CD4-positive, alpha-beta T cell treated with Interleukin-4 for 4 hours (primary cell): ENCODE measurements at places on chromosomes 6 and 20.

DNA sequence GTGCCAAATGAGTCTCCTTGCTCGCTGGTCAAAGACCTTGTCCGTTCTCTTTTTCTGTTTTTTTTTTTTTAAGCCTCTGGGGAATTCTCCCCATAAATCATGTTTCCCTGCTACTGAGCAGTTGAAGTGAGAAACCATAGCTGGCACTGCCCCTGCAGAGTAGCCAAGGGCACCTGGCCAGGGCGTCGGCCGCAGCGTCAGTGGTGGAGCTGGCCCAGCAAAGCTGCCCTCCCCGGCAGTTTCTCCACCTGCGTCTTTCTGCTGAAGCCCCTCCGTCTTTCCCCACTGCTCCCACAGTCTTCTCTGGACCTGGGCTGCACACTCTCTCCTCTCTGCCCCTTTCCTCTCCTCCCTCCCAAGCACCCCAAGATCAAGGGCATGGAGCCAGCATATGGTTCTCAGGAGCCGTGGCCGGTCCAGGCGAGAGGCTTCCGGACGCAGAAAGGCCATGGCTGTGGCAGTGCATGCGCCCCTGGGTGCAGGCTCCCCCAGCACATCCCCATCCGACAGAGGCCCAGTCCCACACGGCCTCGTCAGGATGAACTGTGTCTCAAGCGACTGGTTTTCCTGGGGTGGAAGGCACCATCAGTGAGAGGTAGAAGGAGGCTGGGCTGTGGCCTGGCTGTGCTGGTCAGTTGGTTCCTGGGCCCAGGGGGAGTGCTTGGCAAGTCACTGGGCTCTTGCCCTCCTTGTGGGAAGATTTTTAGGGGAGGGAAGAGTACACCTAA lies 218.1 kb downstream of the ERMARD start:
- no peak for DNase-seq

GRCh38 chr6:36318690-36319435 lies 17.8 kb downstream of the BNIP5 start:
- DNase-seq, result no peak

DNA sequence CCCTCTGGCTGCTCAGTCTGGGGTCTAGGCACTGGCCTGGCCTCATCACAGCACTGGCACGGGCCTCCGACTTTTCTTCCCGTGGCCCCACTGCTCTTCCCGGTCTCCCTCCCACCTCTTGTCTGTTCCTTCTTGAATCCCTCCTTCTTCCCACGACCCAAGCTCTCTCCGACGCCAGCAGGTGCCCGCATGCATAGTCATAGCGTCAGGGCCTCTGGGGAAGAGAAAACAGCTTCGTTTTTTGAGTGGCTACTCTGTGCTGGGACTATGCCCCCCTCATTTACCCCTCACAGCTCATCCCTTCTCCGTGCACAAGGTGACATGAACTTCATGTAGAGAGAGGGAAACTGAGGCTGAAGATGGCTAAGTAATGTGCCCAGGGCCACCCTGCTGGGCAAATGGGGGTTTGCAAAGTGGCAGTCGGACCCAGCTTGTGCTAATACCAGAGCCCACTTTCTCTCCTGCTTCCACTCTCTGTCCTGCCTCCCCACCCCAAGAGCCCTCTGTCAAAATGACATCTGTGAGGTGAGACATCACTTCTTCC lies 59.2 kb downstream of the SYNJ2 start:
- DNase-seq, result no peak

- no peak for DNase-seq
These were observed 144.6 kb downstream of the DHX35 start for GRCh38 chr20:39106791-39107190.

GRCh38 chr6:81031416-81031815 lies 721.1 kb downstream of the TENT5A start:
- no peak for DNase-seq

DNA sequence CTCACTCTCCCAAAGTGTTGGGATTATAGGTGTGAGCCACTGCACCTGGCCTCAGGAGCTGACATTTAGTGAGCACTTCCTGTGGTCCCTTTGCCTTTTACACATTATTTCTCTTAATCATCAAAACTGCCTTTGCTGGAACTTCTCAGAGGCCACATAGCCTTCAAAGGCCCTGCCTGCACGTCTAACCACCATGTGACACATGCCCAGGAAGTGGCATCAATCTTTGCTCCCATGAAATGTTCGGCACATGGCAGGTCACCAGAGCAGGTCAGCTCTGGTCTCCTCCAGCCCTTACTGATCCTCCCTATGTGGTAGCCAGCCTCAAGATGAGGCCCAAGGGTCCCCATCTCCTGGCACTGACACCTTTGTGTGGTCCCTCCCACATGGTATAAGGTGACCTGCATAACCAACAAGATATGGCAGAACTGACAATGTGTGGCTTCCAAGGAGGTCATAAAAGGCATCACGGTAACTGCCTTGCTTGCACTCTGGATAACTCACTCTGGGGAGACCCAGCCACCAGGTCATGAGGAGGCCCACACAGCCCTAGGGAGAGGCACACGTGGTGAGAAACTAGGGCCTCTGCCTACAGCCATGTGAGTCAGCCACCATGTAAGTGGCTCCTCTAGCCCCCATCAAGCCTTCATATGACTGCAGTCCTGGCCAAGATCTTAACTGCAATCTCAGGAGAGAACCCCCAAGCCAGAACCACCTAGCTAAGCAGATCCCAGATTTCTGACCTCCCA lies 28.8 kb upstream of the HMGA1 start:
- no peak for DNase-seq

- DNase-seq, result no peak
These were observed 240.1 kb upstream of the TBX18 start for GRCh38 chr6:85004361-85004995.

- no peak for DNase-seq
These were observed 513.6 kb upstream of the PTCHD4 start for GRCh38 chr6:48624631-48625030.

- DNase-seq, result no peak
These were observed 35.3 kb downstream of the C6orf52 start for GRCh38 chr6:10658910-10659698.

- DNase-seq, result peak; percentile 15
These were observed 4.2 kb downstream of the PSMF1 start for GRCh38 chr20:1122388-1123315.

- DNase-seq, result no peak
These were observed 77.6 kb upstream of the FYN start for GRCh38 chr6:111950661-111951496.

GRCh38 chr6:167293590-167294091 lies 2.5 kb downstream of the UNC93A start:
- no peak for DNase-seq

DNA sequence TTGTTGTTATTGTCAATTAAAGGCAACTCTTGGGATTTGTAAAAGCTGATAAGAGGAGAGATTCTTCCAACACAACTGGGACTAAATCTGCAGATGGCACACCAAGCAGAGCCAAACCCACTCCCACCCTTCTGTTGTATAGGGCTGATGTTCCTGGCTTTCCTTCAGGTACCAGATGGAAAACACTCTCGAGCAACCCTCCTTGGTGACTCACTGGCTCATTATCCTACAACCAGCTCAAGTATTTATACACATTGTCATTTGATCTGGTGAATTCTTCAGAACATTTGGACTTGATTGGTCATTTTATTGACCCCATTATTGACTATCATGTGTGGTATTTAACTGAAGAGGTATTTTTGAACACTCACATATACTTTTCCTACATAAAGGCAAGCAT lies 190.3 kb upstream of the PCSK2 start:
- DNase-seq, result no peak

GRCh38 chr6:108438918-108439317 lies 121.8 kb upstream of the FOXO3 start:
- no peak for DNase-seq

- no peak for DNase-seq
These were observed 220.4 kb upstream of the RIMS1 start for GRCh38 chr6:71665931-71666330.

GRCh38 chr6:21886542-21887151 lies 293.1 kb downstream of the SOX4 start:
- no peak for DNase-seq

GRCh38 chr20:53678990-53679596 lies 85.5 kb upstream of the ZNF217 start:
- DNase-seq, result no peak

DNA sequence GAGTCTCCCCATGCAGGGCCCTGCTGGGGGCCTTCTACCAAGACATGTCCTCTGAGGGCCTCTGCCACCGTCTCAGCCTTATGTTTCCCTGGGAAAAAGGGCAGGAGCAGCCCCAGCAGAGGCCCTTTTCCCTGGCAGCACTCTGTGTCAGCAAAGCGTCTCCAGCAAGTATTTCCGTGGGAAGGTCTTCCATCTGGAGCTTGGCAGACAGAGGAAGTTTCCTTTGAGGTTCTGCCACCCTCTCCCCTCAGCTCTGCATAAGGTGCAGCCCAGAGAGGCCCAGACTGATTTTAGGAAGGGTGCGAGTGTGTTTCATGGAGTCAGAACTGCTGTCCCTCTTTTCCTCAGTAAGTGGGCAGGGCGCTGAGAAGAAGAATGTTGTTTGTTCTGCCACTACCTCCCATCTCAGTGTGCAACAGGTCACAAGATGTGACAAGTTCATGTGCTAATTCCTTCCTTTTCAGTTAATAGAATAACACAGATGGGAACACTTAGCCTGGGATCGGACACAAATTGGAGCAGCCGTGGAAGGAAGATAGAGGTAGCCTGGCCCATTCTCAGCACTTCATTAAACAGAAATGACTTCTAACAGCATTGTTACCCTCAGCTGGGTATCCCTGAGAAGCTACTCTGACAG lies 784.4 kb downstream of the MAFB start:
- DNase-seq, result no peak

GRCh38 chr6:76073281-76073680 lies 819 bp upstream of the IMPG1 start:
- no peak for DNase-seq
